Heart left ventricle (tissue), 16 donors: ENCODE measurements at places on chromosomes 16 and 17.

DNA sequence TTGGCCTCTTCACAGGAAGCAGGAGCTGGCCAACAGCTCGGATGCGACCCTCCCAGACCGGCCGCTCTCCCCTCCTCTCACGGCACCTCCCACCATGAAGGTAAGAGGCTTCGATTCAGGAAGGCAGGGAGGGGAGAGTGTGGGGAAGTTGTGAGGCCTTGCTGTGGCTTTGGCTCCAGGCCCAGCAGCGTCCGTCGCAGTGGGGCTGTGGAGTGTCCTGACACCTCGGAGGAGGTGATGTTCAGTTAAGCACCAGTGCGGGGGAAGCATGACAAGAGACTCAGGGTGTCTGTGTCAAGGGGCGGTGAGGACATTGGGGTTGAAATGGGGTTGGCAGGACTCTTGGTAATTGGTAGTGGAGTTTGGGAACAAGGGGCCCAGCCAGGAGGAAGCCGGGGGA is 109.0 kb downstream of the RAP1GAP2 start:
- peak; percentile 89 for DNase-seq

DNA sequence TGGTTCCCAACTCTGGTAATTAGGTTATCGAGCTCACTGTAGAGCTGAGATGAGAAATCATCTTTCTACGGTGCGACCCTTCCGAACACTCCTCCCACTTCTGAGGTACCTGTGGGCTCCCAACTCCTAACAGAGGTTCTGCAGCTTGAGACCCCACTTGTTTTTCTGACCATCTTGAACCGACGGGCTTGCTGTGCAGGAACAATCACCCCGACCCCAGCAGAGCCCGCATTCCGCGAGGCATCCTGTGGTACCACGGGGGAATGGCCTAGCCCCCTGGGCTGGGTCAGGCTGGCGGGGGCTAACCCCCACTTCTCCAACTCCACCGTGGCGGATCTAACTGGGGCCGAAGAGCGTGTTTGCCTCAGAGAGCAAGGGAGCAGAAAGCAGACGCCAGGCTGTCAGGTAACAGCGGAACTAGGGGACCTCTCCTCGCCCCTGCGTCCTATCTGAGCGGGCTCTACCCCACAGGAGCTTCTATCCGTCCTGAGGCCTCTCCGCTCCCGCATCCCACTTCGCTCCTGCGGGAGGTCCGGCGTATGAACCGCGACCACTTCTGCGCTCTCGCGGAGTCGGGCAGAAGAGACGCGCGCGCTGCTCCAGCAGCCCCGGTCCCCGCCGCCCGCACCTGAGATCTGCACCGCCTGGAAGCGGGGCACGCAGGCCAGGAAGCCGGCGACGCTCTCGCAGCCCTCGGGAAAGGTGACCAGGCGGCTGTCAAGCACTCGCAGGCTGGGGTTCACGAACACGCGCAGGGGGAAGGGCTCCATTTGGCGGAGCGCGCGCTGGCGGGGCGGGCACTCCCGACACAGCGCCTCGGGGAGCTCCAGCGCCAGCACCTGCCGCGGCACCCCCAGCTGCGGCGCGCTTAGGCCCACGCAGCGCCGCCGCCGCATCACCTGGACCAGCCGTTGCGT is 761 bp downstream of the PDF start:
- no peak for DNase-seq

GRCh38 chr17:30558686-30559545 is 81.7 kb downstream of the GOSR1 start:
- DNase-seq: no peak

GRCh38 chr17:34465789-34466188 is 102.8 kb upstream of the CCL1 start:
- no peak for DNase-seq

DNA sequence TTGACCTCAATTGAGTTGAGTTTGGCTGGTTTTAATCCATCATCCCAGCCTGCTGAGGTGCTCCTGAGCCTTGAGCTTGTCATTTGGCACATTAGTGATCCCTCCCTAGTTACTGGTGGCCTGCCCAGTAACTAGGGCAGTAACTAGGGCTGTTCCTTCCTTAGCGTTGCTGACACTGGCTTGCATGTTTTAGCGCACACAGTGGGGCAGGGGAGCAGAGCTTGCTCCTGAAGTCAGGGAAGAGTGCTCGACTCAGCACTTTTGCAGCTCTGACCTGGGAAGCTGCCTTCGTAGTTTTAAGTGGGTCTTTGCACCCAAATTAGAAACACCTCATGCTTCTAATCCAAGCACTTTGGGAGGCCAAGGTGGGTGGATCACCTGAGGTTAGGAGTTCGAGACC is 15.7 kb downstream of the CCDC42 start:
- DNase-seq: no peak

GRCh38 chr16:22250522-22250921 is 44.4 kb downstream of the EEF2K start:
- no peak for DNase-seq

GRCh38 chr17:75553295-75554110 is 28.0 kb downstream of the LLGL2 start:
- DNase-seq: no peak

GRCh38 chr16:65618333-65618732 is 496.5 kb upstream of the CDH11 start:
- no peak for DNase-seq

DNA sequence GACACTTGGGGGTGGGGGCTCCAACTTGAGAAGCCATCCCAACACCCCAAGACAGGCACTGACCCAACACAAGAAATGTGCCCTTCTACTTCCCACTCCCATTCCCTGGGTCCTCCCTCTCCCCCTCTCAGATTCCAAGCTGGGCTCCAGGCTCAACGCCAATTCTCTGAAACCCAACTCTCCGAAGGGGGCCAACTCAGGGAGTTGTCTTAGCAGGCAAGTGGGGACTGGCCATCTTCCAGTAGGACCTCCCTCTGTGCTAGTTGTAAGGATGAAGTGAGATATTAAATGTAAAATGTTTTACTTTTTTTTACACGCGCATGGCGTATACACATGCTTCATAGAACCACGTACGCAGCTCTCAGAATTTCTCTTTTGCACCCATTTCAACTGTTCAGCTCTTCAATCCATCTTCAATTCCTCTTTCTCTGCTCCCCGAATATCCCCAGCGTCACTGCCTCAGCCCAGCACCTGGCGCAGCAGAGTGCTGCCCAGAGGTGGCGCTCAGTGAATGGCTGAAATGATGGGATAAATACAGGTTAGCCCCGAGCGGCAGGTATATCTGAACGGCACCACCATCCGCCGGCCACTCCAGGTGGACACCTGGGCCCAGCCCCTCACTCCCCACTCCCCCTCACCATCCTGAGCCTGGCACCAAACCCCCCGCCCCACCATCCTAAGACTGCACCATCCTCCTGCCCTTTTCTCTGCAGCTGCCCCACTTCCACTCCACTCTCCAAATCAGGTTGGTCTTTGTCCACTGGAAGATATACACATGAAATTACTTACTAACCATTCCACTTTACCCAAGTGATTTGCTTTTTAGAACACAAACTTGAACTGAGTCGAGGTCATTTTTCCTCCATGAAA is 43.9 kb upstream of the TNRC6C start:
- DNase-seq: no peak

DNA sequence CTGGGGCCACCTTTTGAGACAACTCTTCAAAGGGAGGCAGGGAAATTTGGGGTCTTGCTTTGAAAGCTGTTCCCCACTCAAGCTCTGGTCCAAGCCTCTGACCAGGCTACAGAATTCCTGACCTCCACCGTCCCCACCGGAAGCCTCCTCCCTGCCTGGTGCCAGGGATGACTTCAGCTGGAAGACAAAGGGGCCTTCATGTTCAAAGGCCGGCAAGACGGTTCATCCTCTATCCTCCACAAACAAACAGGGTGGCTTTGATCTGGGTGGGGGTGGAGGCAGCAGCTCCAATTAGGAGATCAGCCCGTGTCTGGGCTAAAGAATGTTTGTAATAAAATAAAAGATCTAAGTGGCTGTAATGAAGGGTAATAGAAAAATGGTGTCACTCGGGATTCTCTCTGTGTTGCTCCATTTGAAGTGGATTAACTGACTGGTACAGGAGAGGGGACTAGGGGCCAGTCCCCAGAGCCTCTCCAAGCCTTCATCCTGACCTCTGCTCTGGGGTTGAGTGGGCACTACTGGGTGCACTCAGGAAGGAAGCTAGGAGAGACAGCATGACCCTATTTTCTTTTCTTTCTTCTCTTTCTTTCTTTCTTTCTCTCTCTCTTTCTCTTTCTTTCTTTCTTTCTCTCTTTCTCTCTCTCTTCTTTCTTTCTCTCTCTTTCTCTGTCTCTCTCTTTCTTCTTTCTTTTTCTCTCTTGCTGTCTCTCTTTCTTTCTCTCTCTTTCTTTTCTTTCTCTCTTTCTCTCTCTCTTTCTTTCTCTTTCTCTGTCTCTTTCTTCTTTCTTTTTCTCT is 27.5 kb upstream of the NKD1 start:
- DNase-seq: no peak

GRCh38 chr17:19660219-19660870 is 11.8 kb downstream of the ALDH3A2 start:
- no peak for DNase-seq

DNA sequence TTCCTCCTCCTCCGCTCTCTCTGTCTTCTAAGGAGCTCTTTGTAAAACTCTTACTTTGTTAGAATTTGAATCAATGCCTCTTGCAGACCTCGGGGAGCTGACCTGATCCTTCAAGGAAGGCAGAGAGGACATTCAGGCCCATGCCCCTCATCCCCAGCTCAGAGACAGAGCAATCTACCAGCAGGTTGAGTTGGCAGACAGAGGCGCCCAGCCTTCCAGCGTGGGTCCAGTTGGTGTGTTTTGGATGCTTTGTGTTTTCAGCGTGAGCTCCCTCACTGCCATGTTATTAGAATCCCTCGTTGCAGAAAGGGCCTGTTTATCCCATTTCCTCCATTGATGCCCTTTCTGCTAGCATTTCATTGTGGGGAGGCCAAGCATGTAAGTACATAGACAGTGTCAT is 167.1 kb downstream of the CMIP start:
- DNase-seq: no peak

DNA sequence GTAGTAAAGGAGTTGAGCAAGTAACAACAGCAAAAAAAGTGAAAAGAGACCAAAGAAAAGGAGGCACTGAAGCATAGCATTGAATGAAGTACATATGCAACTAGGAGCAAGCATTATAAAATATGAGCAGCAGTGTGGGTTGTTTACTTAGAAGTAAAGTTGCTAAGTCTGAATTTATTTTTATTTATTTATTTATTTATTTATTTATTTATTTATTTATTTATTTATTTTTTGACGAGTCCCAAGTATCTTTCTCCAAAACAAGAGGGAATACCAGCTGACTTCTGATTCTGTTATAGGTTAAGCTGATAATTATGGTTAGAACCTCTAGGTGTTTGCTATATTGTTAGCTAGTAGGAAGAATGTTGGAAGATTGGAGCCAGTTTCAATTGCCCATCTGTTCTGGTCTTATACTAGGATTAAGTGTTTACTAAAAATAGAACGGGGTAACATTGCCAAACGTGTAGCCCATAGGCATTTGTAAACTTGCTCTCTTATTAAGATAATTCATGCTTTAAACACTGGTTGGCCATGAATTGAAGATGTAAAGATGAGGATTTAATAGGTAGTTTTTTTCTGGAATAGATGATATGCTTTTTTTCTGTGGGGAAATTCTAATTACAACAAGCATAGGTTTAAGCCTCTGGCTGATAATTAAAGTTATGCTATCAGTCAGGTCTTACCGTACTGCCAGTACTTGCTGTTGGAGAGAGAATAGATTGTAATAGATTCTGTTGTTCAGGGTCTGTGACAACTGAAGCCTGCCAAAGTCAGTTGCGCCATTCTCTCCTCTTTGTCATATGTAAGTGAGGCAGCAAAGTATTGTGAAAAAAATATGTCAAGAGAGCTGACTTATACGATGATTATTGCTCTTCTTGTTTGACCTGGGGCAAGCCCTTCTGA is 66.7 kb downstream of the PPM1E start:
- no peak for DNase-seq

- no peak for DNase-seq
Observed at GRCh38 chr17:63078707-63079106, 112.7 kb downstream of the TANC2 start.

GRCh38 chr17:206941-207560 is 25.6 kb upstream of the DOC2B start:
- DNase-seq: no peak

GRCh38 chr17:7889166-7889955 is 772 bp downstream of the CHD3 start:
- DNase-seq: peak; percentile 96

DNA sequence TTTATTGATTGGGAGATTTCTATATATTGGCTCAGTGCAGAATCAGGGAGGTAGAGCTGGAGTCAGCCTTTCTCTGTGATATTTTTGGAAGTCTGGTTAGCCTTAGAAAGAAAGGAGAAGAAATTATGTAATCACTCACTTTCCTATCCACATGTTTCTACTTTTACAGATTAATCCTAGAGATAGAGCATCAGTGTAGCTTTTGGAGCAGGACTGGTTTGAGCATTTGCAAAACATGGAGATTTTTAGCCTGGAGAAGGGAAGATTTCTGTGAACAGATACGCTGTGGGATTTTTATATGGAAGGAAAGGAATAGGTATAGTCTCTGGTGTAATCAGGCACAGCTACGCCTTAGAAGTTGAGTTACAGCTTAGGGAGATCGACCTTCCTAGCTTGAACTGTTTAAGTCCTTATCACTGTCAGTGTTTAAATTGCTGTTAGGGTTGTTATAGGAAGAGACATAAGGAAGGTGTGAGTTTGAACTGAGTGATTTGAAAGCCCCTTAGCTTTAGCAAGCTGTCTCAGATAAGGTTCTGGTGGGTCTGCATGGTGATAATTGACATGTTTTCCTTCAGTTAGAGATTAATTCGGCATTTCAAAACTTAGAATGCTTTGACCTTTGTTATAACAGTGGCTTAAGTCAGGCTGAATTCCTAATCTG is 20.5 kb downstream of the METTL9 start:
- no peak for DNase-seq

DNA sequence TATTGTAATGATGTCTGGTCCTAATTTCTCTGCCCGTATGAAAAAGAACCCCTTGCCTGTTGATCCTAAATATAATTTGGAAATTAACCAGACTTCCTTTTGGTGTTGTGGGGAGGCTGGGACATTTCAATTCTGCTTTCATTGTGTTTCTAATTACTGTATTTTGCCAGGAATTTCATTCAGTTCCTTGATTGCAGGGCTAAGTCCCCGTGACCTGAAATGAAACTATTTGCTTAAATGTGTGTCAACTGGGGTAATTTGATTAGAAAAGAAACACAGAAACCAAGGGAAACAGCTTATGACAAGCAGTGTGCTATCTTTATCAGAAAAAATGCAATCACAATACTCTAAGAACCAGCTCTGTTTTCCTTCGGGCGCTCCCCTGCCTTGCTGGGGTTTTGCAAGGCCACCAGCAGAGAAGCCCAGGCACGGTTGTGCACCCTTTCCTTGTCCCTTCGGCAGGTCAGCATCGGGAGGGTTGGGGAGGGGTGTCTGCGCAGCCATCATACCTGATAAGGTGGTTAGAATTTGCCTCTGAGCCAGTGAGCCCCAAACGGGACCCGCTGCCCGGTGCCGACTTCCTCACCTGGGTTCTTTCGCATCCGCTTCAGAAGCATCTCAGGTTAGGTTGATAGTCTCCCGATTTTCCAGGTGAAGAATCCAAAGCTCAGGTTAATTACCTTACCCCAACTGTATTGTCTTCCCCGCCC is 19.4 kb downstream of the KLHL36 start:
- DNase-seq: no peak
